HS-27A (cell line): ENCODE measurements at places on chromosomes 6 and 20.

DNA sequence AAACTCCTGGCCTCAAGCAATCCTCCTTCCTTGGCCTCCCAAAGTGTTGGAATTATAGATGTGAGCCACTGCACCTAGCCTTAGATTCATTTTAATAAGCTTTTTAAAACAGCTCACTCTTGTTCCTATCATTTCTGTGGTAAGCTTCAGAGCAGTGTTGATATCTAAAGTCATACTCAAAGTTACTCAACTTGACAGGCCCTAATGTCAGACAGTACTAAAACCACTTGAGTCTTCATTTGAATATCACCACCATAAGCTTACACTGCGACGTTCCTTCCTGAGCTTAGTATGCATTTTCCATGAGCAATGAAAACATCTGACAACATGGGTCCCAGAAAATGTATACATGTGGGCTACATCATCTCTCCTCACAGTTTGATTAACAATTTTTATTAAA, 6.0 kb downstream of the FUCA2 start:
- DNase-seq = no peak

- DNase-seq = no peak
These were observed 567 bp downstream of the HS3ST5 start for GRCh38 chr6:114342086-114342825.

DNA sequence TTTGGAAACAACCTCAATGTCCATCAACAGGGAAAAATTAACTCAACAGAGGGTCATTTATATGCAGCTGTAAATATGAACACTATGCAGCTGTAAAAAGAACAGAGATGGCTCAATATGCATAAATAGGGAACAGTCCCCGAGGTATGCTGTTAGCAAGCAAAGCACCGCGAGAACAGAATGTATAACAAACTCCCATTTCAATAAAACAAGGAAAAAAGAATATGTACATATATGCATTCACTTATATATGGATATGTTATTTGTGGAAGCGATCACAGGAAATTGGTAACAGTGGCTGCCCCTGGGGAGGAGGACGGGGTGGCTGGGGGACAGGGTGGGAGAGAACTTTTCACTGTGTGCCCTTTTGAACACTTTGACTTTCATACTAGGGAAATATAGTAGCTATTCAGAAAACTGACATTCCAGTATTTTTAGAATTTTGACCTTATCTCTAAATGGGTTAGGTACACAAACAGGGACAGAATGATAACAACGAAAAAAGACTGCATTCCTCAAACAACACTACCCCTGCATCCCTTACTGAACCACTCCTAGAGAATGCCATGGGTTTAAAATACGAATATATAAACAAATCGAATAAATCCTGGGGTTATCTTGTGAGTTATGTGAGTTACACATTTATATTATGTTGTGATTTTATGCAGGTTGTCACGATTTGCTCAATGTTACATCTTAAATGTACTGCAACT, 64.5 kb downstream of the KCNB1 start:
- no peak for DNase-seq

GRCh38 chr6:142850679-142851423, 94.1 kb downstream of the HIVEP2 start:
- DNase-seq = no peak

DNA sequence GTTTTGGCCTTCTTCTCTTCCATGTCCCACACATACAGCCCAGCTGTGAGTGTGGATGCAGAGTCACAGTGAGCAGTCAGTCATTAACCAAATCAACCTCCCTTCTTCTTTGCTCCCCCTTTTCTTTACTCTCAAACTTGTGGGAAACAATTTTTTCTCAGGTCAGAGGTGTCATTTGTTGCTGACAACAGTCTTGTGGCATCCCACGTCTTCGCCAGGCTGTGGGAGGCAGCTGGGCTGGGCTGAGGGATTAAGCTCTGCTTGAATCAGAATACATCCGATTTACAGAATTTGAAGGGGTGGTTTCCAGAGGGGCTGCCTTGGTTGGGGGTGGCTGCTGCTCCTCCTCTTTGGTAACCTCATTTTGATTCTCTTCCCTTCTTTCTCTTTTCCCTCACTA, 40.5 kb downstream of the SCGN start:
- no peak for DNase-seq

DNA sequence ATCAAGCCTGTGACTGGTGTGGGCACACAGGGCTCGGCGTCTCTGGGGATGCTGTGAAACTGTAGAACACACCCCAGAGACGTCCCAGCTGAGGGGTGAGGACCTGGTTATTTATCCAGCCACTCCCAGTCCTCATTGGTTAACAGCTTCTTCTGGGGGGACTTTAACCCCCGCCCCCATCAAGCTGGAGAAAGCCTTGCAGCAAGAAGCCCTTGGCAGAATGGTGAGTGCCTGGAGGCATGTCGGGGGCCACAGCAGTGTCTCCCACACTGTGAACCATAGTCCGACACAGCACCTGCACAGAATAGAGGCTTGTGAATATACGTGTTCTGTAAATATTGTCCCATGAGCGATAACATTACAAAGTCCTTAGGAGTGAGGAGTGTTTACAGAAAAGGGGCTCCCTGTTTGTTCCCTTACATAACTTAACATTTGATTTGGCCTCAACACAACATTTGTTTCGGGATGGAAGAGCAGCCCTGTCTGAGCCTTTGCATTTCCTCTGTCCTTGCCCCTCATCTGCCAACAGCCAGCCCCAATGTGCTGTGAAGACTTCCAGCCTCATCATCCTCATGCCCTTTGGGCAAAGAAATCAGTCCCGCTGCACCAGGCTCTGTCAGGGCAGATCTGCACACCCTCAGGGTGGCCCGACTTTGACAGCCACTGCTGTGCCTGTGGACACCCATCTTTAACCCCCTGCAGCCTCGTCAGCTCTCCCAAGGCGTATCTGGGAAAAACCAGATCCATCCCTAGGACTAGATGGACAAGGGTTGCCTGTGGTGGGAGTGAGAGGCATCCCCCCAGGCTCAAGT, 2.2 kb upstream of the RRBP1 start:
- DNase-seq = no peak

DNA sequence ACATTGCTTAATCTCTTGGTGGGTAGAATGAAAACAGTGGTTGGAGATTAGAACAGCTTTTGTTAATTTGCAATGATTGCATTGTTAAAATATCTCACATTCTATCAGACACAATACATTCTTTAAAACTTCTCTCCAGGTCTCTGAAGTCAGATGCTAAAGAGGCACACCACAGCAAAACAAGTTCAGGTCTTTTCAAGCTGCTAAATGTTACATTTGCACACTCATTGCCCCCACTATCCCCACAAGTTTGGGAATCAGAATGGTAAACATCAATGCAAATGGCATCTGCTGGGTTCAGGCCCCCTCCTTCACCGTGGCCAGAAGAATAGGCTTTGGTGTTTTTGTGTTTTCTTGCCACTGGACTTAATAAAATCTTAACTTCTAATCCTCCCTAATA, 10.1 kb upstream of the HAO1 start:
- DNase-seq = no peak

DNA sequence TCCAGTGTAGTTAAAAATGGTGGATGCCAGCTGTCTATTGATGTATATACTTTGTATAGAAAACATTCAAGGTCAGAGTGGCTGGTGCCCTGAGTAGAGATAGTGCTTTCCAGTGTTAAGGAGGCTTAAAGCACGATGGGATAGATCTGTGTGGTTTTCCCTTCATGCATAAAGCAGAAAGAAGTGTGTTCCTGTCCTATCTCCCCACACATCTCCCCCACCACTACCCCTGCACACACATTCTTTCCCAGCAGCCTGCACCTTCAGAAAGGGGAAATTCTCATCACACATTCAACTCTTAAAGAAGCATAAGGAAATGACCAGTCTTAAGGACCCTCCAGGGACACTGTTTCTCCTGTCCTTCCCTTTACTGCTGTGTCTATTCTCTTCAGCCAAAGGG, 221.7 kb upstream of the TAB2 start:
- DNase-seq = no peak

DNA sequence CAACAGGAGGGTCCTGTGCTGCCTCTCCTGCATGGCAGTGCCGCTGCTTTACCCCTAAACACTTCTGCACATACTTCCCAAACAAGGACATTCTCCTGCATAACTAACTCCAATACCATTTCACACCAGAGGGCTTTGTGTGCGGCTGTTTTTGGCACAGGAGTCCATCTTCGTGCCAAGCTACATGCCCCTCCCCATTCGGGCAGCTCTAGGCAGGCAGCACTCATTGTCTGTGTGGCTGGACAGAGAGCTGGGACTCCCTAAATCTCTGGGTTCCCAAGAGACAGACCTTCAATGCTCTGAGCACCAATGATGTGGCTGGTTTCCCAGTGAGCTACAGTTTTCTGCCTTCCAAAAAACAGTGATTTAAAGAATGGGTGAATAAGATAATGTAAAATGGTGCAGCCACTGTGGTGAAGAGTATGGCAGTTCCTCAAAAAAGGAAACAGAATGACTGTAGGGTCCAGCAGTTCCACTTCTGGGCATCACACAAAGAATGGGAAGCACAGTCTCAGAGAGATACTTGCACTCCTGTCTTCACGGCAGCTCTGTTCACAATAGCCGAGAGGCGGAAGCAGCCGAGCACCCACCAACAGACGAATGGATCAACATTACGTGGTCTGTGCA, 80.3 kb upstream of the DUSP22 start:
- DNase-seq = no peak

DNA sequence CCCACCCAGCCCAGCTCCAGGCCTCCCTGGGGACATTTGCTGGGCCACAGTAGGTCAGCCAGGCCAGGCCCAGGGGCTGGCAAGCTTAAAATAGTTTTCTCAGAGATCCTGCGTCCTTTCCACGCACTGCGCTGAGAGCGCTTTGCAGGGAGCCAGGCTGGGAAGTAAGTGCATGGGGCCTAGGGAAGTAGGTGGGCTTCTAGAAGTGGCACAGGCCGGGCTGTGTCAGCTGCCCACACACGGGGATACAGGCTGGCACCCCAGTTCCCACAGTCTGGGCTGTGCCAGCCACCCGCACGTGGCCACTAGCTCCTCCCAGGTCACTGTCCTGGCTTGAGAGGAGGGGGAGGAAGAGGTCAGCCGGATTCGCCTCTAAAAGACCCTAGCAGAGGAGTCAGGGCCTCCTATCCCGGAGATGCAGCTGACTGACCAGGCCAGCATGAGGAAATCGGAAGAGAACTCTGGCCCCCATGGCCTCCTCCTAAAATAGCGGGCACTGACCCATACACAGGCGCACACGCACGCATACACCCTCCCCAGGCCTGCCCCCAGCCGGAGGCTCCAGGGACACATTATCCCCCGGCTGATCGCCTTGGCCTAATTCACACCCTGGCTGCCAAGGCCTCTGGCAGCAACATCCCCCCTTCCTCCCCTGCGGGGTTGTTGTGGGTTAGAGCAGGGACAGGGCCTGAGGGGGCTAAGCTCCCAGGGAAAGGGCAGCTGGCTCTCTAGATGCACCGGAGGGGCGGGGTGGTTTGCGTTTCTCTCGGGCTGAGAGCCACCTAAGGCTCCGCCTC, 5.4 kb downstream of the SLCO4A1 start:
- DNase-seq = no peak

- DNase-seq = no peak
These were observed 1.5 kb downstream of the SALL4 start for GRCh38 chr20:51800872-51801121.

DNA sequence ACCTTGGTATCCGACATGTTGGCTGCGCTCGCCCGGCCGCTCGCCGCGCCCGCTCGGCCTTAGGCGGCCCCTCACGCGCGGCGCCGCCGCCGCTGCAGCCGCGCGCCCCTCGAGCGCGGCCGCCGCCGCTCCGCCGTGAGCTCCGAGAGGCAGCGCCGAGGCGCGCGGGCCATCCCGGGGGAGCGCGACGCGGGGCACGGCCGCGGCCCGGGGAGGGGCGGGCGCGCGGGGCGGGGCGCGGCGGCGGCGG, at the start of gene KIF13A:
Gene KIF13A, minus strand, starts transcription at position 189 of the 250 bp plus-strand sequence. Its CDS starts 172 bp downstream, at position 17.
- DNase-seq = no peak

GRCh38 chr6:40986921-40987819, 51.9 kb downstream of the UNC5CL start:
- DNase-seq = no peak

DNA sequence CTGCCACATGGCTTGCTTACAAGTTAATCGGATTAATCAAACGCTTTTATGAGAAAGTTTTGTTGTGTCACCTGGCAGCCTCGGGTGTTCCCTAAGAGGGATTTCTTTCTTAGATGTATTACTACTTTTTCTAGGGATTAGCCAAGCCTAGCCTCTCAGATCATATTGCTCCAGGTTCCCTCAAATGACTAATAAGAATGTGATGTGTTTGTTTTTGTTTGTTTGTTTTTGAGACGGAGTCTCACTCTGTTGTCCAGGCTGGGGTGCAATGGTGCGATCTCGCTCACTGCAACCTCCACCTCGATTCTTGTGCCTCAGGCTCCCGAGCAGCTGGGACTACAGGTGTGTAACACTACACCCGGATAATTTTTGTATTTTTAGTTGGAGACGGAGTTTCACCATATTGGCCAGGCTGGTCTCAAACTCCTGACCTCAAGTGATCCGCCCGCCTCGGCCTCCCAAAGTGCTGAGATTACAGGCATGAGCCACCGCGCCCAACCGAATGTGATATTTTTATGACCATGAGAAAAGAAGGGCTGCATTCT, 977 bp downstream of the HMGN4 start:
- DNase-seq = no peak

DNA sequence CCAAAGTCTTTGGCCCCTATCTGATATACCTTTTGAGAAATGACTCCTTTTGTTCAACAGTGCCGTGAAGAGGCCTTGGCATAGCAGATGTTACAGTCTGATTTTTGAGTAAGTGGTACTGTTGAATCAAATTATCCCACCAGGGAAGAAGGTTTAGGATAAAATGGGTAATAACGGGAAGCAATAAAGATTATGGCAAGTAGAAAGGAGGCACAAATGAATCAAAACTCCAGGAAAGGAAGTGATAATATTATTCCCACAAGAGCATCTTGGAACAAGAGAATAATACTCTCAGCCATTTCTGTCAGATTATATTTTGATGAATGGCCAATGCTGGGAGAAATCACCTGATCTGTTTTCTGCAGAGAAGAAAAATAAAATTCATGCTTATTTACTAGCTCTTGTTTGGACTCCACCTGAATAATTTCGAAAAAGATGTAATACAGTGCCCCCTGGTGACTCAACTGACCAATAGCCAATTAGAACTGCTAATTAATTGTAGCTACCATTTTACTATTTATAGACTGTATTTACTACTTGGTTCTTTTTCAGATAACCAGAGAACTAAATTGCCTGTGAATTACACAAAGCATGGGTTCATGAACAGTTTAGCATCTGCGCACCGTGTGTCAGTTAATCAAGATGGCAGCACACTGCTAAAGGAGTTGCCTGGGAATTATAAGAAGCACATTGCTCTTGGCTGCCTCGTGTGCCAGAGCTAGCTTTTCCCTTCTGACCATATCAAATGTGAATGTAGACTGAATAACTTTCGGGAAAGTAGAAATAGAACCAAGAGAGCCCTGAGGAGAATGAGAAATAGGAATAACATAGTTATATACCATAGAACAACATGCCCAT, 78.5 kb upstream of the TRDN start:
- DNase-seq = no peak

- DNase-seq = no peak
These were observed 112.7 kb downstream of the GJA1 start for GRCh38 chr6:121548131-121548530.

DNA sequence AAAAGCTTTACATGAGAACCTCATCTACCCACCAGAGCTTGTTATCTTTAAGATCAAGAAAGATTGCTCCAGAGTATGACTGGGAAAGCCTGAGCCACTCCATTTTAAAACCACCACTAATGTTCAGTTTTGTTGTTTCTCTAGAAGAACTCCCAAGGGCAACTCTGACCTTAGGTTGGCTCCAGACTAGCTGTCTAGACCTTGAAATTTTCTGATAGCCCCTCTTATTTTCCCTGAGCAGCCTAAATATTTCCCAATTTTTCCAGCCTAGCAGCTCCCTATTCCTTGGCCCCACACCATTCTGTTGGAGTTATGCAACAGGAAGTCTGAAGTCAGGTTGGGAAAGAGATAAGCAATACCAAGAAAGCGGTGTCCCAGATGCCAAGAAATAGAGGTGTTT, 84.6 kb upstream of the TCF21 start:
- no peak for DNase-seq
